ENCODE measurements at places on chromosomes 13 and 19.

- no peak for DNase-seq
Measured at GRCh38 chr13:86681223-86681622, 882.0 kb upstream of the SLITRK6 start.

- no peak for DNase-seq
Measured at GRCh38 chr19:14089412-14089661, 1.2 kb downstream of the SAMD1 start.

- no peak for DNase-seq
Measured at GRCh38 chr13:113354831-113355610, 8.9 kb downstream of the GRTP1 start.

DNA sequence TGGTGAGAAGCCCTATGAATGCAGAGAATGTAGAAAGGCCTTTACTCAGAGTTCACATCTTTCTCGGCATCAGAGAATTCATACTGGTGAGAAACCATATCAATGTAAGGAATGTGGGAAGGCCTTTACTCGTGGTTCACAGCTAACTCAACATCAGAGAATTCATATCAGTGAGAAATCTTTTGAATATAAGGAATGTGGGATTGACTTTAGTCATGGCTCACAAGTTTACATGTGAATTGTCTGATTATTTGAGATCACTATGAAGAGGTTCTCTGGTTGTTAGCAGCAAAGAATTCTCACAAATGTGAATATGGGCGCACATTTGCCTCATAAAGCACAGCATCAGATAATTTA is 43.7 kb downstream of the ZNF585A start:
- no peak for DNase-seq

DNA sequence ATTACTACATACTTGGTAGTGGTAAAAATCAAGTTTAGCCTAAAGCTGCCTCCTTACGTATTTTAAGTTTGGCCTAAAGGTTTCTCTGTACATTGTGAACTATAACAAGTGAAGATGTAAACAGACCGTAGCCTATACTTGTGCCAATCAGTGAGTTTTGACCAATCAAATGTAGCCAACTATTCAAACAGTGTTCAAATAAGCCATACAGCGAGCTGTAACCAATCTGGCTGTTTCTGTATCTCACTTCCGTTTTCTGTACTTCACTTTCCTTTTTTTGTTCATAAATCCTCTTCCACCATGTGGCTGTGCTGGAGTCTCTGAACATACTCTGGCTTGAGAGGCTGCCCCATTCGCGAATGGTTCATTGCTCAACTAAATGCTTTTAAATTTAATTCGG is 2504.6 kb downstream of the PCDH9 start:
- no peak for DNase-seq

DNA sequence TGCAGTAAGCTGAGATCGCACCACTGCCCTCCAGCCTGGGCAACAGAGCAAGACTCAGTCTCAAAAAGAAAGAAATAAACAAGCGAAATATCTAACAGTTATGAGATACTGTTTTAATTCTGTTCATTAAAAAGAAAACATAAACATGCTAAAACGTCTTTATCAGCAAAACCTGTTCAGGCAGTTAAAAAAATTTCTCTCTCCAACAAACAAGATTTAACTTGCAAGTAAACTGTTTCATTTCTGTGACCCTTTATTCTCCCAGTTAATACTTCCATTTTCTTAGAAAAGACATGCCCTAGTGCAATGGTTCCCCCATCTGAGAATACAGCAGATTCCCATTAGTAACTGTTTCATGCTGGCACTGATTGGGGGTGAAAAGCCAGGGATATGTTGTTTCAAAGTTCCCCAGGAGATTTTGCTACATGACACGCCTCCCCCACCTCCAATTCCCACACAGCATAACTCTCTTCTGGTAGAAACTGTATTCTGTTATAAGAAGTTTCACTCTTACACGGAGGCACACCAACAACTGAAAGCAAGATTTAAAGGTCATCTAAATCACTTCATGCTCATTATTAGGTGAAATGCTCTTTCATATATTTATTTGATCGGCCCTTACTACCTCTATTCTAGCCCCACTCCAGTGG is 24.4 kb downstream of the ELF1 start:
- DNase-seq: no peak

DNA sequence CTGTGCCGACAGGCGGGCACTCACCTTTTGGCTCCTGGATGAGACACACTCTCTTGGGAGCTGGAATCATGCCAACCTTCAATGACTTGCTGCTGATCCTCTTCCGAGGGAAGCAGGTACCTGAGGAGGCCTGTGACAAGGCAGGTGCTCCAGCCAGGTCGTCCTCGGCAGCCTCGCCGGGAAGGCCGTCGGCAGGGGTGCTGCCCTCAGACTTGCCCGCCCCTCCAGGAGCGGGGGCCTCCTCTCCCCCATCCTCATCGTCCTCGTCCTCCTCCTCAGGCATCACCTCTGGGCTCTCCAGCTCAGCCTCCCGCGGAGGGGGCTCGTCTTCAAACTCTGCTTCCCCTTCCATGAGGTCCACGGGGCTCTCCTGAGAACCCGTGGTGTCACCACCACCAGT is 29.2 kb downstream of the SUGP2 start:
- DNase-seq: no peak

GRCh38 chr13:41065078-41065477 is 3.8 kb downstream of the WBP4 start:
- no peak for DNase-seq

DNA sequence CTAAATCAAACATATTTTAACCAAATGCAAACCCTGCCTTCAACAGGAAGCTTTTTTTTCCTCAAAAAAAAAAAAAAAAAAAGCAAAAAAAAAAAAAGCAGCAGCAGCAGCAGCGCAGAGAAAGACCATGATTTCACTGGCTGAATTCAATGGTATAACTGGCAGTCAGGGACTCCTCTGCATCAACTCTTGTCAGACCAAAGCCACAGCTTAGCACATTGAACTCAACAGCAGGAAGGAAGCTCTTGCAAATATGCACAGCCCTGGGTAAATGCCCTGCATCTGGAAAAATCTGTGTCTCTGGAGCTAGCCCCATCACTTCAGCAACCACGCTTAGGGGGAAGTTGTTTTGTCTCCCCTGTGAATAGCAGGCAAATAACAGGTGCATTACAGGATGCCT is 17.6 kb upstream of the DHRS12 start:
- DNase-seq: no peak

- DNase-seq: no peak
Measured at GRCh38 chr19:19120308-19121231, 17.7 kb downstream of the TMEM161A start.

DNA sequence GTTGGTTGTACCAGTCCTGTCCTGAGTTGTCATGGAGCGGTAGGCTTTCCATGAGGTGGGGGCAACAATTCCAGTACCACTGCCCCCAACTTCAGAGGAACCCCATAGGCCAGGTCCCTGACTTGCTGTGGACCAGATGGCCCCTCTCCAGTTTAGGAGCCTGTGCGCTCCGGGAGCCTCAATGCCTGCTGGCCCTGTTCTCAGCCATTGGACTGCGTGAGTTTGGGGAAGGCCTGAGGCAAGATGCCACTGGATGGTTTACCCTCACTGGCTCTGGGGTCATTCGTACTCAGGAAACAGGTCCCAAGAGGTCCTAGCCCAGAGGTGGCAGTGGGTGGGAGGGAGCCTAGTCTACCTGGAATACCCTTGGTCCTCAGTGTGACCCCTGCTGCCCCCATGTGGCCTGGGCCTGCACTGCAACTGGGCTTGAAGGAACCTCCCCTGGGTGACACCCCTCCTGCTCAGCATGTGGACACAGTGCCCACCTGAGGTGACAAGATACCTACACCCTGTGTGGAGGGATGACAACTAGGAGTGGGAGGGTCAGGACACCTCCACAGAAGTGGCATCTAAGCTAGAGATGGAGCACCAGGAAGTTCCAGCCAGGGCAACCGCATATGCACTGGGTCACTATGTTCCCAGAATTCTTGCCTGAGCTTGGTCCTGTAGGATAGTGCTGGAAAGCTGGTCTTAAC is 6.0 kb upstream of the PRR19 start:
- DNase-seq: peak; percentile 83

DNA sequence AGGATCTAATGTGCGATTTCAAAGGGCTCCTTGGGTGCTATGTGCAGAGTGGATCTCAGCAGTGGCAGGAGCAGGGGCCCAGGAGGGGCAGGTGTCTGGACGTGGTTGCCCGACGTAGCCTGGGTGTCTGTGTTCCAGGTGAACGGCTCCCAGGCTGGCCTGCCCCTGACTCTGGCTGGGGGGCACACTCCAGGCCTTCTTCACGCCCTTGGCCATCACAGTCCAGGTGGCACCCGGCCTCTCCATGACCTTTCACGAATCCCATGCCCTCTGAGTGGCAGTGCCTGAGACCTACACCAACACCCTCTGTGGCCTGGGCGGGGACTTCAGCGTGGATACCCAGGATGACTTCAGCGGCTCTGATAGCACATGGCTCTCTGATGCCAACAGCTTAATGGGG is 11.3 kb upstream of the FXYD3 start:
- DNase-seq: no peak

DNA sequence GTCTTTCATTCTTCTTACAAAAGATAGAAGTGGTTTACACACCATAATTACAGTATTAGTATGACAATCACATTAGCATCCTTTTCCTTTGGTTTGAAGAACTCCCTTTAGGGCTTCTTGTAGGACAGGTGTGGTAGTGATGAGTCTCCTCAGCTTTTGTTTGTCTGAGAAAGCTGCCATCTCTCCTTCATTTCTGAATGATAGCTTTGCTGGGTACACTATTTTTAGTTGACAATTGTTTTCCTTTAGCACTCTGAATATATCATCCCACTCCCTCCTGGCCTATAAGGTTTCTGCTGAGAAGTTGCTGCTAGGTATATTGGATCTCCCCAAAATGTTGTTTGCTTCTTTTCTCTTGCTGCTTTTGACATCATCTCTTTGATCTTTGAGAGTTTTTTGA is 39.3 kb downstream of the RASA3 start:
- no peak for DNase-seq

GRCh38 chr19:17214508-17215126 is 540 bp upstream of the USE1 start:
- no peak for DNase-seq

DNA sequence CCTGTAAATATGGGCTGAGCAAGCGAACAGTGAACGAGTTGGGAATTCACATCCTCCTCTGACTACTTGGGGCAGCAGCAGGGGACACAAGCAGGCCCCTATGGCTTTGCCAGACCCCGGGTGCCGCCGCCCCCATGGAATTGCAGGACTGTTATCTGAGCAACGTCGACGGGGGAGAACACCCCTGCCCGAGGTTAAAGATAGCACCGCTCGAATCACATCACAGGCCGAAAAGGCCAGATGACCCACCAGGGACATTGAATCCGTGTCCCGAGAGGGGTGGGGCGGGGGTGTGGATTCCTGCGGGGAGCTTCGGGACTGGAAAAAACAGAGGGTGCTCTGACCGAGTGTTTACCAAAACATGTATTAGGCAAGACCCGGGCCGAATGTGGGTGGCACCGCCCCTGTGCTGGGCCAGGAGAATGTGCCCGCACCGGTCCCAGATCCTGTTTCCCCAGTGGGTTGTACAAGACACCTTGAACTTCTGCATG is 9.1 kb downstream of the FEM1A start:
- no peak for DNase-seq

DNA sequence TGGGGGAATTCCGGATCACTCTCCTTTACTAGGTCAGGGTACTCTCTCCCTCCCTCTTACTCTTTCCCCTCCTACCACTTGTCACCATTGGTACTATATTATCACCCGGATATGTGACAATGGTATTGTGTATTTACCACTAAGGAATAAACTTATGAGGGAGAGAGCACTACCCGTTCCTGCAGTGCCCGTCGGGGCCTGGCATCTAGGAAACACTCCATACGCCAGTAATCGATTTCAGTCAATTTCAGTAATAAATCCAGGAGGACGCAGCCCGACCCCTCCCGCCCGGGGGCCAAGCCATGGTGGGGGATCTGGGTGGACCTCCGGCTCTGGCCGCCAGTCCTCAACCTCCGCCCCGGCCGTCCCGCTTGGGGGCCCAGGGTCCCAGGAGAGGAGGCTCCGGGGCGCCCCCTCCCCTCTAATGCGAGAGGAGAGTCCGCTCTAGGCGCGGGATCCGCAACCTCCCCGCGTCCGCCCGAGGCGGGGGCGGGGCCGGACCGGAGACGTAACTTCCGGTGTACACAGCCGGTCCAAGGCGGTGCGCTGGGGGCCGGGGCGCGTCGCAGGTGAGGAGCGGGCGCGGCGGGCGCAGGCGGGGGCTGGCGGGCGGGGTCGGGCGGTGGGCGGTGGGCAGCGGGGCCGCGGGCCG is at the start of gene GARRE1:
TSS of gene GARRE1 (plus strand) at position 509 of the 652 bp plus-strand sequence. CDS start 45,920 bp downstream, outside the sequence.
- DNase-seq: peak; percentile 82

DNA sequence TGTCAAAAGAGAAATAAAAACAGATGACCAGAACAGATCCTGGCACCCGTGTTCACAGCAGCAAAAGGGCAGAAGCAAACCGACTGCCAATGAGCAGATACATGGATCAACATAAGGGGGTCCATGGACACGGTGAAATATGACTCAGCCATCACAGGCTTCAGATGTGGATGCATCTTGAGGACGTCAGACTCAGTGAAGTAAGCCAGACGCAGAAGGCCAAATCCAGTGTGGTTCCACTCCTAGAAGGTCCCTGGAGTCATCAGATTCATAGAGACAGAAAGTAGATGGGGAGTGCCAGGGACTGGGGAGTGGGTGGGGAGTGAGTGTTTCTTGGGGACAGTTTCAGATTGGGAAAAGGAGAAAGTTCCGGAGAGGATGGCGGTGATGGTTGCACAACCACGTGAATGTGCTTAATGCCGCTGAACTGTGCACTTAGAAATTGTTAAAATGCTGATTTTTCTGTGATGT is 28.8 kb upstream of the SEMA6B start:
- DNase-seq: no peak

DNA sequence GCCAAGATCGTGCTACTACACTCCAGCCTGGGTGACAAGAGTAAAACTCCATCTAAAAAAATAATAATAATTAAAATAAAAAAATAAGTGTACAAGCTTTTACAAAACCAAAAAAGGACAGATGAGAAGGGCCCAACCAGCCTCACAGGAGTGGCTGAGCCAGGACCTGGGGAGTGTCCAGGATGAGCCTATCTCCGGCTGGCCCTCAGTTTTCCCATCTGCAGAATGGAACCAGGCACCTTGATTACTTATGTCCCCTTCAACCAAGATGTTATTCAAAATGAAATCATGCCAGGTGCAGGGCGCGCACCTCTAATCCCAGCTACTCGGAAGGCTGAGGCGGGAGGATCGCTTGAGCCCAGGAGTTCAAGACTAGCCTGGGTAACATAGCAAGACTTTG is 9.5 kb upstream of the IFI30 start:
- DNase-seq: no peak

GRCh38 chr13:39036212-39036611 is 1.7 kb downstream of the PROSER1 start:
- no peak for DNase-seq

Measured in stimulated activated CD8-positive, alpha-beta memory T cell treated with anti-CD3 and anti-CD28 coated beads, Interleukin-2, amount 100 ng/mL, for 48 hours (primary cell).